Left renal cortex interstitium (tissue), 4 donors: ENCODE measurements at places on chromosomes 4 and X.

DNA sequence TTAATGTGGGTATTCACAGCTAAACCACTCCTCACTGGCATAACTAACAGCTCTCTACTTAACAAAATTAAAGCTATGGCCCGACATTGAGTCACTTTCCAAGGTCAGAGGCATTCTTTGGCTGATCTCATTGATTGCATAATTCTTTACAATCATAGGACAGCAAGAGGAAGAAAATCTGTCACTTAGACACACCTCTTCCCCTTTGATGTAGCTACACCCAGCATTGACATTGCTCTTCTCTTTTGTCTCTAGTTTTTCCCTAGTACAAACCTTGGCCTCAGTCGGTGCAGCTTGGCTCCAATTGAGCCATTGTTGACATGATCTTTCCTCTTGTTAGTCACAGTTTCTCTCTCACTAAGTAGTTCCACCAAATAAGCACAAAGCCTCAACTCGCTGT, 313.3 kb upstream of the ACTRT1 start:
- no peak for DNase-seq

DNA sequence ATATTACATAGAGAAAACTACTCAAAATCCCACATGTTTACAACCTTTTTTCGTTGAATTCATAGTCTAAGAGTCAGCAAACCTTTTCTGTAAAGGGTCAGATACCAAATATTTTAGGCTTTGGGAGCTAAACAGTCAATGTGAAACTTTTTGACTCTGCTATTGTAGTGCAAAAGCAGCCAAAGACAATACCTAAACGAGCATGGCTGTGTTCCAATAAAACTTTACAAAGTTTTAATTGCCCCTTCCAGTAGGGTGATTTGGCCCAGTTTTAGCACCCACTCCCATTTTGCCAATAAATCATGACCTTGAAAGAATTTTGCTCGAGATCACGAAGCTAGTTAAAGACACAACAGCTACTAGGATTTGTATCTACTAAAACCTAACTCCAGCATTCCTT, 147.2 kb downstream of the ANKRD50 start:
- no peak for DNase-seq

GRCh38 chr4:26840786-26841185, 19.9 kb upstream of the STIM2 start:
- DNase-seq, result no peak

- no peak for DNase-seq
Observed at GRCh38 chr4:2651998-2652397, 104.1 kb downstream of the TNIP2 start.

DNA sequence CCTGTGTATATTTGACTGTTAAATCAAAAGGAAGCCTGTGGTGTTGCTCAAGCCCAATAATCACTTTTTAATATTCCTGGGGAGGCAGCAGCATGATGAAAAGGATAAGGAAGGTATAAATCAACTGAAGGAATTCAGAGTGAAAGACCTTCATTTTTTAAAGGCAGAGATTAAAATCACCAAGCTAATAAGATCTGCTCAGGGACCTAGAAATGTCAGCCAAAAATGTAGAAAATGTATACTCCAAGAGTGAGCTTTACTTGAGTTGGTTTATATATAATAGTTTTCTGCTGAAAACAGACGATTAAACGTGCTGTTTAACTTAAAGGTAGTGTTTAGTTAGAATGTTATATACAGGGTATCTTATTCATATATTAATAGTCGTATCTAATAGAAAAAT, 549.3 kb downstream of the IQCM start:
- DNase-seq, result no peak

GRCh38 chr4:185708348-185708747, 103.6 kb downstream of the SORBS2 start:
- no peak for DNase-seq

DNA sequence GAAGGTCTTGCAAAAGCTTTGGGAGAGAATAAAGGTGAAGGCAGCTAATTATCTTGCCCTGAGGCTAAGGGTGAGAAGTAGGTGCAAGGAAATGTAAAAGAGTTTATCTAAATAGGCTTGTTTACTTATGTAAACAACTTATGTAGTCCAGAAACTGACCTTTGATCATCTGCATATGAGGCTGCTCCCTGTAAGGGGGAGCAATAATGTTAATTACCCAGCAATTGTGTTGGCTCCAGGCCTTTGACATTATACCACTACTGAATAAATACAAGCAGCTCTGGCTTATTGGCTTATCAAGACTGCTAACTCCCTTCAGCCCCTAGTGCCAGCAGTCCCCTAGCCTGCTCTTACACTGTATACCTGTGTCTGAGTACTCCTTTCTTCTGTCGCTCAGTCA, 303.7 kb upstream of the GNPDA2 start:
- DNase-seq, result no peak

GRCh38 chr4:90246816-90247215, 119.6 kb downstream of the CCSER1 start:
- DNase-seq, result no peak

DNA sequence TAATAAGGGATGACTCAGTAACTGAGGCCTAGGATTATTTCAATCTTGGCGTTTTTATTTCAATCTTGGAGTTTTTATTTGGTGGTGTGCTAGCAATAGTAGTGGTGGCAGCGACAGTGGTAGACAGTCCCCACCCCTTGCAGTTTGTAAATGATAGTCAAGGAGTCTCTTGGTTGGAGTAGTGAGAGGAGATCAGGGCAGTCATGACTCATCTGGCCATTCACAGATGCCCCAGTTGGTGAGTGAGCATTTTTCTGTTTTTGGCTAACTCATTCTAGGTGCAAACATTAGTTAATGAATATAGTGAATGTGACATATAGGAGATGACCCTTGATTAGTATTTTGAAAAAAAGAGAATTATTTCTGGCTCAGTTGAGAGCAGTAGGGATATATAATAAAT, 93.5 kb upstream of the ADAD1 start:
- no peak for DNase-seq

- no peak for DNase-seq
Observed at GRCh38 chrX:131734621-131735020, 190.7 kb downstream of the OR13H1 start.

- DNase-seq, result no peak
Observed at GRCh38 chr4:30653291-30653690, 66.9 kb upstream of the PCDH7 start.

- DNase-seq, result no peak
Observed at GRCh38 chr4:102598762-102599374, 97.7 kb downstream of the NFKB1 start.

- no peak for DNase-seq
Observed at GRCh38 chrX:136779346-136779781, 1.4 kb downstream of the ARHGEF6 start.

DNA sequence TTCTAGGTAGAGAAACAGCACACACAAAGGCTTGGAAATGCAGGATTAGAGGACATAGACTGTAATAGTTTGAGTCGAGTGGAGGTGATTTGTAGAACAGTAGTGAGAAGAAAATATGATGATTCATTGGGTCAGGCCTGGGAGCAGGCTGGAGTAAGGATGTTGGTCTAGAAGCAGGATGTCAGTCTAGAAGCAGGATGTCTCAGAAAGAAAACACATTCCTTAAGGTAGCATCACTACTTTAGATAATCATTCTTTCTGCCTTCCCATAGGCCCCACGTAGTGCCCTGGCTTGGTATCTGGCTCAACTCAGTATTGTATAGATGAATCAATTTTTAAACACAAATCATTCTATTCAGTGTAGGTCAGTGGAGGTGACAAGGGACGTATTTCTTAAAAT, 11.2 kb upstream of the DACH2 start:
- DNase-seq, result no peak

DNA sequence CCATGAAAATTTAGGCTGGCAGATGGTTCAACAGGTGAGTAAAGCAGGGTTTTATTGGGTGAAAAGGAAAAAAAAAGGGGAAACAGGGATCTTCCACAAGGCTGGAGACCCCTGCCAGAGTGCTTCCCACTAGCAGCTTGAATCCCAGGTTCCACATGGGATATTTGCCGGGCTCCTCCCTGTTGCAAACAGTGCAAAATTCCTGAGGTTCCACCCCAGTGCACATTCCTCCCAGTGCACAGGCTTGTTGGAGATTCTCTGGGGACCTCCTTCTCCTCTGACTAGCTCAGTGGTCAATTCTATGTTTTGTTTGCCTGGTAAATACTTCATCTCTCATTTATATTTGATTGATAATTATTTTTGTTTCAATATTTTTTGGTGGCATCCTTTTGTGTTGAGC, 66.4 kb upstream of the UGT2B15 start:
- no peak for DNase-seq

DNA sequence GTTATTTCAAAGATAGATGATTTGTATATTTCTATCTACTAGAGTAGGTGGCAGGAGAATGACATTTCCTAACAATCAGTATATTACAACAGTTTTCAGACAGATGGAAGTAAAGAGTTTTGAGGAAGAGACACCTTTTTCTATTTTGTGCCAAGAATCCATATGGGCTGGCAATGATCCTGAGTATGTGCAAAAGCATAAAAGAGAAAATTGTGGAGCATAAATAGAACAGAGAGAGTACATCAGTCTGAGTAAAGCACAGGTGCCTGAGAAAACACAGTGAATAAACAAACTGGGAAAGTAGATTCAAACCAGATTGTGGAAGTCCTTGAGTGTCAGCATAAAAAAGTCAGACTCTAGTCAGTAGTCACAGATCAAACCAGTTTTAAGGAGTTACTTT, 96.8 kb upstream of the WDR44 start:
- DNase-seq, result no peak

DNA sequence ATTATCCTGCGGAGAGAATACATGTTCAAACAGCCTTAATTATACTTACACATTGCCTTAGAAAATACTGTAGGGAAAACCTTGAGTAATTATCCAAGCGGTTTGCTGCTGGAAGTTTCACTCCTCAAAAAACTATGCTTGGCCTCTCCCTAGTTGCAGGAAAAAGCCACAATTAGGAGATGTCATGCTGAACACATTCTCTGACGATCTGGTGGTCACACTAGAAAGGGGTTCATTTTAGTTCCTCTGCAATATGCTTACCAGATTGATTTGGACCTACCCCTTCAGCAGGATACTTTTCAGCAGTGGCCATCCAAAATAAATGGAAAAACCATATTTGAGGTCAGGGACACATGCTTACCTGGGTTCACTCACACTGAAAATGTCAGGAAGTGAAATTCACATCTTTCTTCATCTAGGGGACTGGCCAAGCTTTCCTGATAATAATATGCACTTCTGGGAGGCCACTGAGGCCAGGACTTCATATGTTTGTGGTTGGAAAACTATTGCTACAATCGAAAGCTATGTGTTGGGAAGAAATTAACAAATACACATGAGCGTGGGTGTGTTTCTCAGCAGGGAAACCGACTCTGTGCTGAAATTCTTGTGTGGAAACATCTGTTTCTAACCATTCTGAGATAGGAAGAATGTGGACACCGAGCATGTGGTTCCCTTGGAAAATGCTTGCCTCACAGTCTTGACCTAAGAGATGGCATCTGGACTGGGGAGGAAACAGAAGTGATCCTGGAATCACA, 68.8 kb downstream of the ATXN3L start:
- no peak for DNase-seq

DNA sequence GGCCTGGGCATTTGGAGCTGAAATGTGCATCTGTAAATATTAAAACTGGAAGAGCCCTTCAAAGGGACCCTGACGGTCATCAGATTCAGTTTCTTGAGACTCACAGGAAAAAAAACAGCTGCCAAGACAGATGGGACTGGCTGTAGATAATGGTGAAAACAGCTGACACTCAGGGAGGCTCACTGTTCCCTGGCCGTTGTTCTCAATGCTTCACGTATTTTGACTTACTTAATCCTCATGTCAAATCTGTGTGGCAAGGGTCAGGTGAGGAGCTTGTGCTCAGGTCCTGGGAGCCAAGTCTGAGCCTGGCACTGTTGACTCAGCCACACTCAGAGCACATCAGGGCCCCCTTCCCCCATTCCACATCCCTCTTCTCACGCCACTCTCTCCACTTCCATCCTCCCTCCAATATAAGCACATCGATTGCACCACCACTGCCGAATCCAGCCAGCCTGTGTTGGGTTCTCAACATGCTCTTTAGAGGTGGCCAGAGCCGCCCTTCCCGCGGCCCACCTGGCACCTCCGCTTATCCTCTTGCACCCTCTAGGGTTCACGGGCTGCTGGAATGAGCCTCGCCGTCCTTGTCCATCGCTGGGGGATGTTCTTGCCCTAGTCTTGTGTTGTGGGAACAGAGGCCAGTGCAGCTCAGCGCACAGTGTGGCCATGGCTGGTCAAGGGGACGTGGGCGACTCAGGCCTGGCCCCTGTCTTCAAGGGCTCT, 40.1 kb downstream of the EVC start:
- DNase-seq, result no peak

GRCh38 chr4:72777436-72777835, 208.4 kb upstream of the ADAMTS3 start:
- DNase-seq, result no peak

GRCh38 chr4:105622269-105622668, 69.8 kb downstream of the ARHGEF38 start:
- no peak for DNase-seq

- DNase-seq, result no peak
Observed at GRCh38 chr4:70603856-70604255, 11.8 kb downstream of the AMBN start.

GRCh38 chr4:177902386-177902785, 460.1 kb upstream of the AGA start:
- DNase-seq, result no peak

DNA sequence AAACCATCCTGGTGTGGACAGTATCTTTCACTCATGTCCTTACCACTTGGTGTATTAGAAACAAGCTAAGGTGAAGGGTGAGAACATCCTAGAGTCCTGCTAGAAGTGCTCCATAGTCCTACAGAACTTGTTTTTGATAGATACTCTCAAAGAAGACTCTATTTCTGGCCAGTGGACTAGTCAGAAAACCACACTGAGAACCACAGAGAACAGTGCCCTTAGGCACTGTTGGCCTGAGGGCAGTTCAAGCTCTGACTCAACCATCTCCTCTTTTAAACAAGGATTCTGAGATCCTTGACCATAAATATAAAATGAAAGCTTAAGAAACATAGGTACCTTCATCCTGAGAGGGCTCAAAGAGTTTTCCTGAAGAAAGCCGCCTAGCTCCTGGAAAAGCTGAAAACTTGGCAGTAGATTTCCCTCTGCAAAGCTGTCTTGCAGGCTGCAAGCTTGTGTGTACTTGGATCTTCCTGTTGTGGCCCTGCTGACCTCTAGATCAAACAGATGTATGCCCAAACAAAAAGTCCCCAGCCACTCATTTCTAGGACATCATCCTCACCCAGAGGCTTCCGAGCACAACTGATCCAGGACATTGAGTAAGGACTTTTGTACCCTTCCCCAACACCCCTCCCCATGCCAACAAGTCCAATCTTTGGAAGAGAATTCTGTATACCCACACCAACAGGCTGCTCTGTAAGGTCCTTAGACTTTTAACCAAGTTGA, 111.6 kb upstream of the CXCL13 start:
- no peak for DNase-seq

GRCh38 chrX:55167124-55167803, 52.9 kb upstream of the PAGE5 start:
- DNase-seq, result no peak

DNA sequence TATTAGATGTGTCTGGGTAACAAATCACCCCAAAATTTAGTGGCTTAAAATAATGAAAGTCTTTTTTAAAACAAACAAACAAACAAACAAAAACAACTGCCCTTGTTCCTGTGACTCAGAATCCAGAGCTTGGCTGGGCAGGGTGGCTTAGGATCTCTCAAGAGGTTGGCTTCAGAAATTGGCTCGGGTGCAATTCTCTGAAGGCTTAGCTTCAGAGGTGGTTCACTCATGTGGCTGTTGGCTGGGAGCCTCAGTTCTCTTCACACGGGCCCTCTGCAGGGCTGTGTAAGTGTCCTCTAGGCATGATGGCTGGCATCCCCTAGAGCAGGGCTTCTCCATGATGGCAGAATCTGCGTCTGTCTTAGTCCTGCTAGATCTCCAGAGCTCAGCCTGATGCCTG, 179.9 kb upstream of the BCOR start:
- no peak for DNase-seq
